ENCODE measurements at places on chromosomes 3 and 15.

GRCh38 chr3:128572644-128573105, 77.9 kb downstream of the RPN1 start:
- no peak for DNase-seq

DNA sequence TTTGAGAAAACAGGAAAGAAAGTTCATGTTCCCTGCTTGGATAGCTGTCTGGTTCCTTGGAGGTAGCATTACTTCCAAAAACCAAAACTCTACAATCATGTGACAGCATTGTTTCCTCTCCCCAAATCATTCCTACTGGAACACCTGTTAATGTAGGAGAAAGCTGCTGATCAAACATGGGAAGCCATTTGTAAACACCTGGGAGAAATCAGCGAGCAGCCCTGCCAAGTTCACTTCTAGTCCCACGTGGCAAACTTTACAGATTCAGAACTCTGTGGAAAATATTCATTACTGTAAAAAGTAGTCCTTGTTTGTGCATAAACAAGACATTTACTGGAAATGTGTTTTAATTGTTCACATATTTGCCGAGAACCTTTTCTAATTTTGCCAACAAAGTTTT, 275.5 kb upstream of the AZI2 start:
- no peak for DNase-seq

DNA sequence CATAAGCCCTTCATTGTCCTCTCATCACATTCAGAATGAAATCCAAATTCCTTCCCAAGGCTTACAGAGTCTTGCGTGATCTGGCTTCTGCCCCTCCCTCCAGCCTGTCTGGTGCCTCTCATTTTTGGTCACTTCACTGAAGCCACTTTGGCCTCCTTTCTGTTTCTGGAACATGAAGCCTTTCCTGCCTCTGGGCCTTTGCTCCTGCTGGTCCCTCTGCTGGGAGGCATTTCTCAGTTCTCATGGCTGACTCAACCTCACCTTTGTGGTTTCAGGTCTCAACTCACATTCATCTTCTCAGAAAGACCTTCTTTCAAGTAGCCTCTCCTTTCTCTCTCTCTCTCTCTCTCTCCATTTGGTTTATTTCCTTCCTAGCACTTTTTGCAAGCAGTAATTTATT, 43.9 kb upstream of the BHLHE40 start:
- no peak for DNase-seq

GRCh38 chr3:11006986-11007933, 14.7 kb downstream of the SLC6A1 start:
- no peak for DNase-seq

DNA sequence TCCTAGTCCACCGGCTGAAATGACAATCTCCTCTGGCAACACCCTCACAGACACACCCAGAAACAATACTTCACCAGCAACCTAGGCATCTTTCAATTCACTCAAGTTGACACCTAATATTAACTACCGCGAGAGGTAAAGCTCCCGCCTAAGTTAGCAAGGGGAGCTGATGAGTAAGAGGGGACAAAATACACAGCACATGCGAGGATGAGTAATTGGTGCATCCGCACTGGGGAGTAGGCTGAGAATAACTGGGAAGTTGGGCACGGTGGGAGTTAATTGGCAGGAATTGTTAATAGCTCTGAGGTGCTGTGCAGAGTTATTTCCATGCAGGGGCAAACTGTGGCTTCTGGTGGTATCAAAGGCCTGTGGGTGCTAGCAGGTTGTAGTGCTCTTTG, 14.5 kb upstream of the PLD1 start:
- DNase-seq: no peak

DNA sequence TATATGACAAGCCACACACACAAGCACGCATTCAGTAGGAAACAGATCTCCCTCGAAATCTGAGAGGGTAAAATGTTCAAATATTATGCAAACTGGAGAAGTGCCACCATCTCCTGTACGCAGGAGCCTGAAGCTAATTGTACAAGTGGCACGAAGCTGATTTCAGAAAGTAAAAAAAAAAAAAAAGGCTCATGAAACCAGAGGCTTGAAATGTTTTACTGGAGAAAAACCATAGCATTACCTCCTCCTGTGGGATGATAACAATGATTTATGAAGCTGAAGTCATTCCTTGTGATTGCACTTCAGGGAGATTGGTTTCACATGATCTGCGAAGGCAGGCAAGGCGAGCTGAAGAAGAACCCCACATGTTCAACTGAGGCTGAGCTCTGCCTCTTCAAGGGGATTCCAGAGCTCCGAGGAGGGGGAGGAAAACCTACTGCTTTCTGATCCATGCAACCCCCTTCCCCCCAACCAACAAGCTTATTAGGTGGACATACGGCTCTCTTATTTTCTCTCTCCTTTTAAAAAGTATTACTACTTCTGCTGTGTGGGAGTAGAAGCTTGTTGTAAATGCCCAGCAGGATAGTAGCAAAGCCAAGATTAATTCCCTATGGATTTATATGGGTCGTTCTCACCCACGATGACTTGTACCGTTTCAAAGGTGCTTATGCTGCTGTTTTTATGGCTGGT, 101.1 kb downstream of the GREM1 start:
- DNase-seq: no peak

DNA sequence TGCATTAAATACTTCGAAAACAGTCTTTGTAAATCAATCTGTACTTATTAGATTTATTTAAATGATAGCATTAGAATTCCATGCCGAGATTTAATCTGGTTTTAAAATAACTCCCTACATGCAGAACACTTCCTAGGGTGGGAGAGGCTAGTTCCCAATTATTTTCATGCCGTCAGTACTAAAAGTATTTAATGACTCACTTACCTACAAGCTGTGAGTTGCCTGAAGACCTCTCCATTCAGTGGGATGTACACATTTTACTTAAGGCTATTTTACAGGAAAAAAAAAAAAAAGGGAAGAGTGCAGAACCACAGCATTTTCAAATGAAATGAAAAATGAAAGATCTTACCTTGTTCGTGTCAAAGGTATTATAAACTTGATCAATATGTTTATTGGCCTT, 469 bp downstream of the GUCA1C start:
- no peak for DNase-seq

DNA sequence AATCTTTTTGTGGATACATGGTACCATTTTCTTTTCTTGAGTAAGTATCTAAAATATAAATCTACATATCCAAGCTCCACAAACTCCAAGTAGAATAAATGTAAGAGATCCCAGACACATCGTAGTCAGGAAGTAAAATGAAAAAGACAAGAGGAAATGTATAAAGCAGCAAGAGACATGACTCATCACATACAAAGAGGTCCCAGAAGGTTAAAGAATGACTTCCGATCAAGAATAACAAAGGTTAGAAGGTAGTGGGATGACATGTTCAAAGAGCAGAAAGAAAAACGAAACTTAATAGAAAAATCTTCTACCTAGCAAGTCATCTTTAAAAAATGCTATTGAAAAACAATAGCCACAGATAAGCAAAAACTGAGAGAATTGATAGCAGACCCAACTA, 705.8 kb downstream of the NR2F2 start:
- DNase-seq: no peak

- no peak for DNase-seq
These were observed 76.0 kb downstream of the WWTR1 start for GRCh38 chr3:149581681-149582370.

DNA sequence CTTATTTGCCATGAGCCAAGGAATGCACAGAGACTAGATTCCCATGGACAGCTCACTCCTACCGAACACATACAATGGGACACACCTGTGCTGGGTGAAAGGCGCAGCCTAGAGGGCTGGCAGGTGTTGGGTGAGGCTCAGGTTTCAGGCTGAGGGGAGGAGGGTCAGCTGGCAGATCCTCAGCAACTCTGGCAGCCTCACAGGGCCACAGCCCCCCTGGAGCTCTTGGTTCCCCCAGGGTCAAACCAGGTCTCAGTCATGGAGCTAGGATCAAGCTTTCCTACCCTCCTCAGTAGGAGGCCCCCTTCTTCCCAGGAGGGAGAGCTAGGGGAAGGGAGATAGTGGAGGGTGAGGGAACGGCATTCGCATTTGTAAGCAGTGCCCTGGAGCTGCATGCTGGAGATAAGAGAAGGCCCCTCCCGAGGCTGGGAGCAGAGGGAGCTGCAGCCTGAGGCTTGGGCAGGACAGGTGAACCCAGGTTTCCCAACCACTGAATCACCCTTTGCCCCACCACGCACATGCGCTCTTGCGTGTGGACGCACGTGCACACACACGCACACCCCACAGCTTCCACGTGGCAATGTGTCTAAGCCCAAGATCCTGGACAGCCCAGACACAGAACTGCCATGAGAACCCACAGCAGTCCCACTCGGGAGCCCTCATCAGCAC, 26.3 kb upstream of the TFRC start:
- DNase-seq: no peak

DNA sequence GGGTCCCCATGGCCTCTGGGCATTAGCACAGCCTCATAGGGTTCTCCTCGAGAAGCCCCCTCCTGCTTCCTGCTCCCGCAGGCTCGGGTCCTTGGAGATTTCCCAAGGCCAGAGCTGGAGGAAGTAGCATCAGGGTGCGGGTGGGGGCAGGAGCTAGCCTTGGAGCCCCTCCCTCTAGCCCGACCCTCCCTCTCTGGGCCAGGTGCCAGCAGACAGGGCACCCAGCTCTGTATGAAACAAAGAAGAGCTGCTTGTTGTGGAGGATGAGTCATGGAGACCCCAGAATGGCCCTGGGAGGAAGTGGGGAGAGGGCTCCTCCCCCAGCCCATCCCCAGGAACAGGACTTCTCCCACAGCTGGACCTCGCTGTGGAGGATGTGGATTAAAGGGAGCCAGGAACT, 29.2 kb downstream of the EPHB3 start:
- DNase-seq: no peak

GRCh38 chr3:117523418-117523817, 813.8 kb downstream of the TUSC7 start:
- DNase-seq: no peak

DNA sequence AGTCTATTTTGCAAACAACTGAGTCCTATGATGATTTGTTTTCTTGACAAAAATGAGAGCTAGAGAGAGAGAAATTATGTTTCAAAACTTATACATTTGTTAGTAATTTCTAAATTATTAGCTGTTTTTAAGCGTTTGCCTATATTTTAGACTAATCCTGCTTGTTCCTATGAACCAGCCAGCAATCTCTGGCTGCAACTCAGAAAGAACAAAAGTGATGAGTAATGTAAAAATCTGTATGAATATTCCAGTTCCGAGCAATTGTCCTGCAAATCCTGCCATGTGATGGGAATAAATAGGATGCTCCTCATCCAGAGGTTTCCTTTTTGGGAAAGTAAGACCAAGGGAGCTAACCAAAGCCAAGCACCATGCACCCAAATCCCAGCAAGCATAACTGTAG, 228.3 kb upstream of the GBE1 start:
- no peak for DNase-seq

GRCh38 chr15:49134683-49135341, 20.6 kb downstream of the COPS2 start:
- no peak for DNase-seq

DNA sequence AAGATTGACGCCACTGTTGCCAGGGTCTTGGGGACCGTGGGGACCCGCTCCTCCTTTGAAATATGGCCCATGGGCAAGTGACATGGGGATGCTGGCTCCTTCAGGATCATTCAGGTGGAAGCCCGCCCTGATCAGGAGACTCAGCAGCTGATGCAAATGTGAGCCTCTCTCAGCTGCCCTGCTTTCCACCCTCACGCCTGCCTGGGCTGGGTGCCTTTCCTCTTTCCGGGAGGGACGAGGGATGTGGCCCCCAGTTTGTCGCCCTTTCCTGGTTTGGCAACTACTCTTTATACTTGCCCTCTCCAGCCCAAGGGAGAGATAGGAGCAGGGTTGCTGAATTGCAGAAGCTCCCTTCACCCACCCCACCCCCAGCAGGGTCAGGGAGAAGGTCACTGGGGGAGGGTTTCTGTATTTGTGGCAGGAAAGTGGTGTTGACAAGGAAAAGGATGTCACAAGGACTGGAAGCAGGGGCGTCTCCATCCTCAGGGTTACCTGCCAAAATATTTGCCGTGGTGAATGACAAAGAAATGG, 21.8 kb downstream of the DNASE1L3 start:
- DNase-seq: no peak

DNA sequence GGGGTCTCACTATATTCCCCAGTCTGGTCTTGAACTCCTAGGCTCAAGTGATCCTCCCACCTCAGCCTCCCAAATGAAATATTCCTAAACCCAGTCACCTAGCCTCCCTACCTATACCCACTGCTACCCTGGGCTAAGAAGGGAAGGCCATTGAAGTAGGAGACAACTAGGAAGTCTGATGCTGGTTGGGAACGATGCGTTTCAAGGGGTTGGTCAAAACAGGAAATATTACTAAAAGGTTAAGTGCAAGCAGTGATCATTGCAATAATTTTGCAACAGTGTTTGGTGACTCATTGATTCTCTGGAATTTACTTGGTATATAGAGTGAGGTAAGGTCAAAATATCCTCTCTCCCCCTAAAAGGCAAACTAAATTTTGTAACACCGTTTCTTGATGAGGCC, 4.6 kb upstream of the UQCRC1 start:
- no peak for DNase-seq

DNA sequence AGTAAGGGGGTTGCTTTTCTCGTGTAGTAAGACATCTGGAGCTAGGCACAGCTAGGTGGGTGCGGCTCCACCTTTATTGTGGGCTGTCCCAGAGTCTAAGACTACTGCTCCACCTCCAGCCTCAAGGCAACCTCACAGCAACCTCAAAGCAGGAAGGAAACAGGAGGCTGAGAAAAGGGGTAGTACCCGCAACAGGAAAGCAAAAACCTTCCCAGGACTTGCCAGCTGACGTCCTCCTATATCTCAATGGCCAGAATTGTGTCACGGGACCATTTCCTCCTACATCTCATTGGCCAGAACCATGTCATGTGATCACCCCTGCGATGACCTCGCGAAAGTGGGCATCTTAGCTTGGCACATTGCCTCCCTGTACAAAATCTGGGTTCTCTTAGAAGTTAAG, 4.3 kb upstream of the GPR160 start:
- peak; percentile 11 for DNase-seq

- no peak for DNase-seq
These were observed 29.1 kb upstream of the TBC1D23 start for GRCh38 chr3:100231668-100232067.

GRCh38 chr3:56183529-56183928, 284.7 kb downstream of the ERC2 start:
- DNase-seq: no peak

GRCh38 chr3:40170395-40170794, 139.1 kb upstream of the EIF1B start:
- no peak for DNase-seq

- DNase-seq: no peak
These were observed 12.0 kb downstream of the CD86 start for GRCh38 chr3:122067214-122067550.

DNA sequence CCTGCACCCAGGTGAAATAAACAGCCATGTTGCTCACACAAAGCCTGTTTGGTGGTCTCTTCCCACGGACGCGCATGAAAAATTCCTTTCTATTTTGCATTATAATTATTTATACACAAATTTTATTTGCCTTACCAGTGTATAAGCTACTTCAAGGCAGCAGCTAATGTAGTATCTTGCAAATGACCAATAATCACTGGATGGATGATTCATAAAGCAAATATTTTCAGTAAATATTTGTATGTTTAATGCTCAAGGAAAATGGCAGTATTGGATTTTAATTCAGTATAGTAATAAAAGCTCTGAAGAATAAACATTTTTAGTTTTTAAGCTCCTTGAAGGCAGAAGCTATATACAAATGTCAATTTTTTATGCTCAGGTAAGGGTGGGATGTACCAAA, 158.7 kb upstream of the NANOGP8 start:
- no peak for DNase-seq

- no peak for DNase-seq
These were observed 99.8 kb downstream of the SEMA5B start for GRCh38 chr3:122927726-122928125.

- DNase-seq: no peak
These were observed 38.0 kb upstream of the TIMP4 start for GRCh38 chr3:12196684-12197083.

GRCh38 chr3:67804578-67804977, 150.2 kb upstream of the SUCLG2 start:
- no peak for DNase-seq
